ENCODE measurements at places on chromosomes 5 and 9. TPM values are rescaled to one million over a fixed set of nuclear protein-coding genes. Genes with fewer than 3 reads are reported as not detected.

GRCh38 chr9:80376180-80376579, 804.4 kb downstream of the TLE4 start:
- DNase-seq, result no peak

The GADD45G gene
- 13.3 TPM for total RNA-seq

GRCh38 chr9:4168526-4168925, 131.3 kb downstream of the GLIS3 start:
- DNase-seq, result no peak

The ENHO gene
- total RNA-seq, result 12.0 TPM

GRCh38 chr5:164637931-164638521, 1132.6 kb downstream of the MAT2B start:
- no peak for DNase-seq

DNA sequence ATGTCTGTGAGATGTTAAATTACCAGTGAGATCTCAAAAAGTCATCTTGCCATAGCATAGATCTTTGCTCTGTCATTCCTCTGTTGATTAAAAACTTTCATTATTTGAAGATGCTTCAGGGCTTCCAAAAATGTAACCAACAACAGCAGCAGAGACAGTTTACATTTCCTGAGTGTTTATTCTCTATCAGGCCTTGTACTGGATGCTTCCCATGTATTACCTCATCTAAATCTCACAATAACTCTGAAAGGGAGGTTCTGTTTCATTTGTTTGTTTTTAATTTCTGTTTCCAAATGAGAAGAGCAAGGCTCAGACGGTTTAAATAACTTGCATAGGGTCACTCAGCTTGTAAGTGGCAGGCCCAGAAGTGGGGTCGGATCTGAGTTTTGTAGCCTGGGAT, 45.2 kb downstream of the MRRF start:
- DNase-seq, result no peak

DNA sequence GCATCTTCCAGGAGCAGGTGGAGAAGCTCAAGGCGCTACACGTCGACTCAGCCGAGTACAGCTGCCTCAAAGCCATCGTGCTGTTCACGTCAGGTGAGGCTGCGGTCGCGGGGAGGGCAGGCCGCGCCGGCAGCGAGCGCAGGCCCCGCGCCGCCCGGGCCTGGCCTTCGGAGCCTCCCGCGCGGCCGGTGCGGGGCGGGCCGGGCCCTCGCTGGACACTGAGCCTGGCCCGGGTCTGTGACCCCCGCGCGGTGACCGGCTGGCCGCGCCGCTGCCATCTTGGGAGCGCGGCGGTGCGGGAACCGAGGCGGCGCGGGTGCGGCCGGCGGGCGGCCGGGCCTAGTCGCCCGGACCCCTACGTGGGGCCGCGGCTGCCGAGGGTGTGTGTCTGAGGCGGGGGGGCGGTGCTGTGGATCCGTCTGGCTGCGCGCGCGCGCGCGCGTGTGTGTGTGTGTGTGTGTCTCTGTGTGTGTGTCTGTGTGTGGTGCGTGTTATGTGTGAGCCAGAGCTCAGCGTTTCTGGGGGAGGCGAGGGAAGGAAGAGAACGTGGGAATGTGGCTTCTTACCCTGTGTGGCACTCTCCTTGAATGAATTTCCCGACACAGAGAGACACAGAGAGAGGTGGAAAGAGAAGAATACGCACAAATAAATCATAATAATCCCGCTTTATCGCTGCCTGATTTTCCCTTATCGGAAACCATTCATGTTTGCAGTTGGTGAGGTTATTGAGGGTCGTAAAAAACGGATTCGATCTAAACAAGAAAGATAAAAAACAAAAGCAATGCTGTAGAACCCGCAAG, 5.5 kb downstream of the NR2F1 start:
- no peak for DNase-seq

GRCh38 chr5:153985498-153985897, 53.2 kb downstream of the FAM114A2 start:
- no peak for DNase-seq

- no peak for DNase-seq
These were observed 200.7 kb downstream of the LURAP1L start for GRCh38 chr9:12975496-12975895.

- no peak for DNase-seq
These were observed 44.0 kb downstream of the VAV2 start for GRCh38 chr9:133948131-133948530.

DNA sequence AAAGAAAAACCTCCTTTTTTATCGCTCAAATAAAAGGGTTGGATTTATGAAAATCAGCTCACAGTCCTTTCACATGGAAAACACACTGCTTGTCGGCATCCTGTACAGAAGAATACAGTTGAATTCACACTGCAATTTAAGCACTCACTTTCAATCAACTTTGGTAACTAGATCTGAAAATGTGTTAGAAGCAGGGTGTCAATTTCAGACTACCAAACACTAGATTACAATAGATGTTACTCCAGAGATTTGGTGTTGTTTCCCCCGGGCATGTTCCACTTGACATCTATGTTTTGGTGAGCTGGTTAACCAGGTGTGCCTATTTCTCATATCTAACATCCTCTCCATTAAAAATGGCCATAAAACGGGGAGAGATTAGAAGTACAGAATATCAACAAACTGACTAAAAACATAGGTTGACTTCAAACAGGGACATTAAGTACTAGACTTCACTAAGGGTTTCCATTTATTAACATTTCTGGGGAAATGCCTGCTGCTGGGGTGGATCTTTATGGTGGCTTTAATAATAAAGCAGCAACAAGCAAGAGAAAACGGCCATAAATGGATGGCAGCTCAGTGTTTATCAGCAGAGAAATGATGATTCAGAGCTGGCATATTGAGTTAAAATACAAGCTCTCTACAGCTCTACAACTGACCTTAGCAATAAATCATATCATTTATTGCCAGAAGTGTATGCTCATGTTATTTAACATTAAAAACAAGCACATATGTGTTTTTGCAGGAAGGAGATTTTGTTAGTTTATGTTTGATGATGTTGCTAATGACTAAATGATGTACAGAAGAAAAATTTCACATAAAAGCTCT, 158.8 kb downstream of the SLF1 start:
- DNase-seq, result no peak

The PCDHB12 gene
- 3.1 TPM for total RNA-seq

GRCh38 chr5:15791274-15791673, 291.3 kb downstream of the FBXL7 start:
- DNase-seq, result no peak

GRCh38 chr5:61303346-61303745, 28.7 kb upstream of the ZSWIM6 start:
- no peak for DNase-seq

DNA sequence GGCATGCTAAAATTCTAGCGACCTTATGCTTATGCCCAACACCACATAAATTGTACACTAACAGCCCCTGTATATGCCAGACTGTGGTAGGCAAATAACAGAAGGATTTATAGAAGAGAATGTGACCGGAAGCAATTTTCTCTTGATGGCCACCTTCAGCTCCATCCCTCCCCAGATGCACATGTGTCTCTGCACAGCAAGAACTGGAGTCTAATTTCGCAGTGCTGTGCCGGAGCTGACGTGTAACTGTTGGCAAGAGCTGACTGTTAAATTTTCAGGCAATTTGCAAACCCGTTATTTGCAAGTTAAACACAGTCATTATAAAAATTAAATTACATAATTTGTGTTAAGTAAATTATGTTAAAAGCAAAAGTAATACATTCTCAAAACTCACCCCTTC, 48.4 kb downstream of the PCA3 start:
- DNase-seq, result no peak

The LCN12 gene
- 0.50 TPM for total RNA-seq

GRCh38 chr5:999032-999501, 9.5 kb upstream of the NKD2 start:
- DNase-seq, result no peak

- no peak for DNase-seq
These were observed 36.8 kb upstream of the C5orf58 start for GRCh38 chr5:170195961-170196360.

The CHMP5 gene
- 44.2 TPM for total RNA-seq

- DNase-seq, result no peak
These were observed 187.1 kb downstream of the KDM4C start for GRCh38 chr9:6944896-6945295.

- no peak for DNase-seq
These were observed 237.2 kb downstream of the FBXL7 start for GRCh38 chr5:15737036-15737821.

The ARHGEF37 gene
- total RNA-seq, result 2.3 TPM

GRCh38 chr5:39440958-39441624, 16.3 kb upstream of the DAB2 start:
- DNase-seq, result no peak

The UBE2QL1 gene
- total RNA-seq, result 2.7 TPM

GRCh38 chr5:42641336-42642005, 115.1 kb upstream of the CCDC152 start:
- DNase-seq, result no peak

DNA sequence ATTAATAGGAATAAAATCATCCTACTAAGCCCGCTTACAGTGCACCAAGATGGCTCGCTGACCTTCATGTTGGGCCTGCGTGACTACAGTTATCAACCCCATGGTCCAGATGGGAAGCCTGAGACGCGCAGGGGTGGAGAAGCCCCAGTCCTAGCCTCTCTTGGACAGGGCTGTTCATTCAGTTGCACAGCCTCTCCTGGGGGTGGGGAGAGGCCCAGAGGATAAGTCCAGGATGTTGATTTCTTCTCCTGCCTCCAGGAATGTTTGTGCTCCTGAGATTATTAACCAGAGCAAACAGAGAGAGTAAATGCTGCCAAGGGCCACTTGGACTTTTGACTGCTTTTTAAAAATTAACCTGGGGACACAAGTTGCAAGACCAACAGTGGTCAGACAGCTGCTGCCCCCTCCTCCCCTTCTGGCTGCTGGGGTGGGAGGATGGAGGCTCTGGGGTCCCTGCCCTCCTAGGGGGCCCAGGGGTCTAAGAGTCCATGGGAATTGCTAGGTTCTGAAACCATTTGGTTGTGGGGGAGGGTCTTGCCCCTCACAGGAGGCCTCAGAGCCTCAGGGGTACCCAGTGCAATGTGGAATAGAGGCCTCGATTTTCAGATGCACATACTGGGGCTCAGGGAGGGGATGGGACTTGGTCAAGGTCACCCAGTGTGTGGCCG, 2.8 kb upstream of the AMBP start:
- DNase-seq, result no peak

The LAMC3 gene
- total RNA-seq, result 4.0 TPM

GRCh38 chr9:127783111-127784008, 2.5 kb upstream of the CDK9 start:
- DNase-seq, result no peak

GRCh38 chr9:87109231-87109631, 161.9 kb upstream of the GAS1 start:
- DNase-seq, result no peak

DNA sequence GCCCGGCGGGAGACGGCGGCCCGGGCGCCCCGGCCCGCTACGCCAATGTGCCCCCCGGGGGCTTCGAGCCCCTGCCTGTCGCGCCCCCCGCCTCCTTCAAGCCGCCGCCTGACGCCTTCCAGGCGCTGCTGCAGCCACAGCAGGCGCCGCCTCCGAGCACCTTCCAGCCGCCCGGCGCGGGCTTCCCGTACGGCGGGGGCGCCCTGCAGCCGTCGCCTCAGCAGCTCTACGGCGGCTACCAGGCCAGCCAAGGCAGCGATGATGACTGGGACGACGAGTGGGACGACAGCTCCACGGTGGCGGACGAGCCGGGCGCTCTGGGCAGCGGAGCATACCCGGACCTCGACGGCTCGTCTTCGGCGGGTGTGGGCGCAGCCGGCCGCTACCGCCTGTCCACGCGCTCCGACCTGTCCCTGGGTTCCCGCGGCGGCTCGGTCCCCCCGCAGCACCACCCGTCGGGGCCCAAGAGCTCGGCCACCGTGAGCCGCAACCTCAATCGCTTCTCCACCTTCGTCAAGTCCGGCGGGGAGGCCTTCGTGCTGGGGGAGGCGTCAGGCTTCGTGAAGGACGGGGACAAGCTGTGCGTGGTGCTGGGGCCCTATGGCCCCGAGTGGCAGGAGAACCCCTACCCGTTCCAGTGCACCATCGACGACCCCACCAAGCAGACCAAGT, 723 bp downstream of the SNX18 start:
- DNase-seq, result peak; percentile 31

- DNase-seq, result no peak
These were observed at the start of gene PRRT1B for GRCh38 chr9:131545003-131545785. Gene PRRT1B (plus strand): TSS chr9:131545523. CDS start chr9:131545616, 93 bp downstream.

DNA sequence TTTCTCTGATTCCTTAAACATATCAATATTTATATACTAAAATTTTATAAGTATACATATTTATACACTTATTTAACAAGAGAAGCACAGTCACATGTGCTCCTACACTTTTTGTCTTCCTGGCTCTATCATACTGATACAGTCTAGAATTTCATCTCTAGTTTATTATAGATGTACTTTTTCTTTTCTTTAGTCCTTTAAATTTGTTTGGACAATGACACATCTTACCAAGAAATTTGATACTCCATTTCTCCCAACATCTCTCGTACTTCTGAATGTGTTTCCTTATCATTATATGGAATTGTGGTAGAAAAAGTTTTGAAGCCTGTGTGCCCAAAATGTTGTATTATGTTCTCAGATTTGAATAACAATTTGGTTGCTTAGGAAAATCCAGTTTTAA, 104.6 kb downstream of the DMRT2 start:
- no peak for DNase-seq

DNA sequence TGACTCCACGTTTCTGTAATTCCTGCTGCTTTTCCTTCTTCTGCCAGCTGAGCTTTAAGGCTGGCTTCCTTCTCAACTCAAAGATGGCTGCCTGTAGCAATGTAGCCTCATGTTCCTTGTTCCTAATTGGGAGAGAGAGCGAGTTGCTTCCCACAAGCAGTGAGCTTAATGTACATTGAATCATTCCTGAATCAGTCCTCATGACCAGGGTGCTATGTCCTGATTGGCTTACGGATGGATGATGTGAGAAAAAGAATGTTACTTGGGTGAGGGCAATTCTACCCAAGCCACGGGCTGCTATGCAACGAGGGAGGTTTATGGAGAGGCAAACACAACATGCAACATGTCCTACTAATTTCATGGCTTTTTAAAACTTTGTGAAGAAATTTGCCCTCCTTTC, 356.2 kb downstream of the RASEF start:
- DNase-seq, result no peak

The SPOCK1 gene
- total RNA-seq, result 75.6 TPM

GRCh38 chr9:134600836-134601638, 40.6 kb upstream of the COL5A1 start:
- no peak for DNase-seq

All from neural crest cell (in vitro differentiated cells).